Central memory CD4-positive, alpha-beta T cell (primary cell): ENCODE measurements at places on chromosomes 2 and 18.

- DNase-seq, result no peak
These were observed 188.7 kb upstream of the SATB2 start for GRCh38 chr2:199646439-199646838.

DNA sequence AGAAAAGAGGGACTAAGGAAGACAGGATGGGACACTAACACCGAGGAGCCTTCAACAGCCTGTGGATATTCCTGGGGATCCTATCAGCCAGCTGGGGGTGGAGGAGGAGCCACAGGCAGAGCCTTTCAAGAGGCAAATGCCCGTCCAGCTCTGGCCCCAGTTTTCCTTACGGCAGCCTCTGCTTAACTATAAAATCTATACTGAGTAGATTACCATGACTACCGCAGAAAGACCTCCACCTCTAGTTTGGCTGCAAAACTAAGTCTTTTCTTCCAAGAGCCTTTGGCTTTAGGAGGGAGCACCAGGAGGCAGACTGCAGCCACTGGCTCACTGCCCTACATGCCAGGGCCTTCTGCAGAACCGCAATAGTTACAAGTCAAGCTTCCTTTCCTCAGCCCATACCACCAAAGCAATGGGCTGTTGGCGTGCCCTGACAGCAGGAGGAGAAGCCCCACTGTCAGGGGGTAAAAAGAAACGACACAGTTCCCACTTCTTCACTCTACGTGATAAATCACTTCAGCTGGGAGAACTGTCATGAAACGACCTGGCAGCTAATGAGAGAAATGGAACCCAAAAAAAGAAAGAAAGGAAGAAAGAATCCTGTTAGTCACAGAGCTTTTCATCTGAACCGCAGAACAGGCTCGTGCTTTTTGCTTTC is 25.1 kb upstream of the CREB1 start:
- no peak for DNase-seq

DNA sequence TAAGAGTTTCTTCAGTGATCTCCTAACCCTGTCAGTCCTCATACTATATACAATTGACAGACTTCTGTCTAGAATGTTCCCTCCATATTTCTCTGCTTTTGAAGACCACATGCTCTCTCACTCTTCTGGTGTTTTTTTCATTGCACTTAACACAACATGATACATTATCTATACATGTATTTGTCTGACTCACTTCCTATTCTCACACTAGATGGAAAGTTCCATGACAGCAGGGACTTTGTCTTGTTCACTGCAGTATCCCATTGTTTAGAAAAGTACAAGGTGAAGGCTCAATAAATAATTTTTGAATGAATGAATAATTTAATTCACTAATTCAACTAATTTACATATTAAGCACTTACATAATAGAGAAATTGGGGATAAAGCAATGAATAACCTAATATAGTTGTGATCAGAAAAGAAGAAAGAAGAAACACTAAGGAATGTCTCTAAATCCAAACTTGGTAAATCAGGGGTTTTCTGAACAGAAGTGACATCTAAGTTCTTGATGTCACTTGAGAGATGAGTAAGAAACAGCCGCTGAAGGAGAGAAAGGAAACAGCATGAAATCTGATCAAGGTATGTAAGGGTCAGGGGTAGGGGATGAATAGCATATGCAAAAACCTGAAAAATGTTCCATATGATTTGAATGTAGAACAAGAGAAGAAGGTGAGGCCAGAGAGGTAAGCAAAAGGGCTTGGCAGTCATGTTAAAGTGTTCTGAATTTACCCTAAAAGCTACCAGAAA is 42.4 kb downstream of the MBD2 start:
- no peak for DNase-seq

- no peak for DNase-seq
These were observed 864.0 kb upstream of the FSHR start for GRCh38 chr2:50018292-50018691.

DNA sequence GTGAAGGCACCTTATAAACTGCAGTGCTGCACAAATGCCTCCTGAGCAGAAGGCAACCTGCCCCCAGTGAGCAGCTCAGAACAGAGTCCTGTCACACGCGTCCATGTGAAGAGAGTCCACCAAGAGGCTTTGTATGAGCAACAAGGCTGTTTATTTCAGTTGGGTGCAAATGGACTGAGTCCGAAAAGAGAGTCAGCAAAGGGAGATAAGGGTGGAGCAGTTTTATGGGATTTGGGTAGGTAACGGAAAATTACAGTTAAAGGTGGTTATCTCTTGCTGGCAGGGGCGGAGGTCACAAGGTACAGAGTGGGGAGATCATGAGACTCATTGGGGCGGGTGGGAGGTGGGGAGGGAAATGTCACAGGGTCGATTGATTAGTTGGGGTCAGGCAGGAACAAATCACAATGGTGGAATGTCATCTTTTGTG is 53.4 kb upstream of the RALBP1 start:
- DNase-seq, result no peak

- no peak for DNase-seq
These were observed 742.0 kb upstream of the FANCL start for GRCh38 chr2:58983111-58983510.
